ENCODE measurements at places on chromosomes 11 and 22. TPM values are rescaled to one million over a fixed set of nuclear protein-coding genes. Genes with fewer than 3 reads are reported as not detected.

BEST1 gene
- total RNA-seq, result 8.0 TPM

GRCh38 chr11:128723531-128723930 lies 29.7 kb downstream of the FLI1 start:
- DNase-seq, result no peak

DTX4 gene
- total RNA-seq, result 2.6 TPM

FGF4 gene
- total RNA-seq, result not detected

DNA sequence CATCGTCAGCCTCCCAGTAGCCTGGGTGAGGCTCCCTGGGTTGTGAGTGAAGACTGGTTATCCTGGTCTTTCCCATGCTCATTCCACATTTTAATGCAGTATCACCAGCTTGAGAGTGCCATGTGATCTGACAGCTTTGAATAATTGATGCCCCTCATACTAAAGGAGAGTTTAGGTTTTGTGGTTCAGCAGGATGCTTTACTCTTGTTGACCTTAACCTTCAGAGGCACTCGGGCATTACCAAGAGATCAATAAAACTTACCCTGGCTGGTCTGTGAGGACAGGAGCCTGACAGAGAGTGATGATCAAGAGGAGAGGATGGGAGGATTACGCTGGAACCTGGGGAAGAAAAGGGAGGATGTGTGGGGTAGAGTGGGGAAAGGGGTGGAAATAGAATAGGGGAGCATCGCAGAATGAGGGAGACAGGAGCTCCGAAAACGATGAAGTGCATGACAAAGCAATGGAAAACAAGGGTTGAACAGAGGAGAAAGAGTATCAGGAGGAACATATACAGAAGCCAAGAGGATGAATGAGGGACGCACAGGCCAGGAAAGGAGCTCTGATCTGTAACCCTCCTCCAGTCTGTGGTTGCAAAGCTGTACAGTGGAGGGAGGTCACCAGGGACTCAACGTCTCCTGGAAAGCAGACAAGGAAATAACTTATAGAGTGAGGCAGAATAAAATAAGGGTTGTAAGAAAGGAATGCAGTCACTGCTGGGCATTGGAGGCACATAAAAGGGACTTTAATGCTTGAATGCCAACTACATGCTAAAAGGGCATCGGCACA lies 594.5 kb downstream of the NTM start:
- no peak for DNase-seq

GRCh38 chr11:83760932-83761331 lies 474.8 kb upstream of the CCDC90B start:
- DNase-seq, result no peak

- no peak for DNase-seq
These were observed 1056.1 kb downstream of the LRRC4C start for GRCh38 chr11:40403321-40403720.

CRYBB2 gene
- 0.45 TPM for total RNA-seq

OR56A1 gene
- total RNA-seq, result not detected

GRCh38 chr11:75422248-75423231 lies 10.5 kb downstream of the KLHL35 start:
- DNase-seq, result no peak

GRCh38 chr11:17298302-17298701 lies 21.8 kb downstream of the NUCB2 start:
- DNase-seq, result no peak

DNA sequence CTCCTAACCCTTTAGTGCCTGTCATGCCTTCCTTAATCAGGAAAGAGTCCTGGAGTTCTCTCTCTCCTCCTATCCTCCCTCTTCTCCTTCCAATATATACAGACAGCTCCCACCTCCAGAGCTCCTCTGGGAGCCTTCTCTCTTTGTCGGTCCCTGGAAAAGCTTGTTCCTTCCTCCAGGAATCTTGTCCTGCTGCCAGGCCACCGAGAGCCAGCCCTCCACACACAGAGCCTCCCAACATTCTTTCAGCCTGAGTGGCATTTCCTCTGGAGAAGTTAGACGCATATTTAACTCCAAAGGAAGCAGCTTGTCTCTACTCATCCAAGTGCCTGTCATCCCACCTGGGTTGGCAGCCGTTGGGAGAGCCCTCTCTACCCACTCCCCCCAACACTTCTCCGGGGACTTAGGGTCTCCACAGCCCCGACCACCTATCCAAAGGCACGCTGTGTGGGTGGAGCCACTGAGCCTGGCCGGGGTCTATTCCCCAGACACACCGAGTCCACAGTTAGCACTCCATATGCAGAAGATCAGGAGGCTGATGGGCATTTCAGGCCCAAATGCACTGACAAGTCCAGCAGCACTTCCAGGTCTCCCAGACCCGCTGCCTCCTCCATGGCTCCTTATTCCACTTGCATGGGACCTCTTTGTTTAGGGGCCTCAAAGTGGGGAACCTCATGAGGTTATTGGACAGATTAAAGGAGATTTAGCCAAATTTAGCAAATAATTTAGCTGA lies 31.1 kb downstream of the DKK3 start:
- DNase-seq, result peak; percentile 91

DNA sequence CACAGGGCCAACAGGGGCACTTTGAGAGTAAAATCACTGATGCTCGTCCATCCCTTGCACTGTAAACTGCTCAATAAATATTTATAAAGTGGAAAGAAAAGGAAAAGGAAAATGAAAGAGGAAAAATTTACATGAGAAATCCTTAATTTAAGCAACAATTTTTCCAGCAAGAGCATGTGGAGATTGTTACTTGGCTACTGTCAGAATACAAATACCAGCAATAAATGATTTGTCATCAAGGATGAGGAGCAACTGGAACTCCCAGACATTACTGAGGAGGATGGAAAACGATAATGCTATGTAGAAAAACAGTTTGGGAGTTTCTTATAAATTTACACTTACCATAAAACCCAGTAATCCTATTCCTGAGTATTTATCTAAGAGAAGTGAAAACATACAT lies 123.0 kb downstream of the SGSM3 start:
- DNase-seq, result no peak

- no peak for DNase-seq
These were observed 49.7 kb upstream of the MYEOV start for GRCh38 chr11:69244266-69244665.

ASCL3 gene
- total RNA-seq, result not detected

DNA sequence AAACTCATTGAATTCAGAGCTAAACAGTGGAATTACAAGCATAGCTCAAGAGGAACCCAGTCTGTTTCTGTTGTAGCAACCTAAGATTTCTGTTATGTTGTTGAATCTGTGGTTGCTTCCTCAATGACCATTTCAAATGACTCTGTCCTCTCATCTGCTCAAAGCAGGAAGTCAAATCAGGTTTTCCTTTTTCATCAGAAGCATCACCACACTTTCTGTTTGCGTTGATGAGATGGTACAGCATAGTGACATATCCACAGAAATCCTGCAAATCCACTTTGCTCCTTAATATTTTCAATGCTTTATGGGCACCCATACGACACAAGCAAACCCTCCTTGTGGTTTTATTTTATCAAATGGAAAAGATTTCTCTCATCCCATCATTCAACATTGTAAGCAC lies 12.6 kb upstream of the UCP2 start:
- no peak for DNase-seq

DNA sequence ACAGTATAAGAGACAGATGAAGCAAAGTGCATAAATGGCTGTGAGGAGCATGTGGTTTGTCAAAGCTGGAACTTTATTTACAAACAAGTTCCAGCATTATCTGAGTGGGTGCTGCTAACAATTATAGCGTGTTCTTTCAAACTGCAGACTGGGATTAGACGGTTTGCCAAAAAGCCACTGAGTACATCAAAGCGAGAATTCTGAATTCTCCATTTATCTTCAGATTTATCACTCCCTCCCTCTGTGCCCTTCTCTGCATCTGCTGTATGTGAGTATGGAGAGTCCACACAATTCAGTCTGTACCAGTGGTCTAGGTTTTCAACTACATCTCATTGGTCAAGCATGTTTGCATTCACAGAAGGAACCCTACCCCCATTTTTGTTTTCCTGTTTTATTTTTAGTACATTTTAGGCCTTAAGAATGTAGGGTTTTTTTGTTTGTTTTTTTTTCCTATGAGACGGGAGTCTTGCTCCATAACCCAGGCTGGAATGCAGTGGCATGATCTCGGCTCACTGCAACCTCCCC lies 18.1 kb upstream of the INCENP start:
- no peak for DNase-seq
